Stimulated activated CD4-positive, alpha-beta T cell treated with anti-CD3 and anti-CD28 coated beads, Interleukin-1b, Interleukin-23, amount 100 ng/mL, for 1 hour (primary cell): ENCODE measurements at places on chromosomes 4 and X.
A peak's percentile ranks its signal among the peaks of the same experiment; 100 is the strongest.

DNA sequence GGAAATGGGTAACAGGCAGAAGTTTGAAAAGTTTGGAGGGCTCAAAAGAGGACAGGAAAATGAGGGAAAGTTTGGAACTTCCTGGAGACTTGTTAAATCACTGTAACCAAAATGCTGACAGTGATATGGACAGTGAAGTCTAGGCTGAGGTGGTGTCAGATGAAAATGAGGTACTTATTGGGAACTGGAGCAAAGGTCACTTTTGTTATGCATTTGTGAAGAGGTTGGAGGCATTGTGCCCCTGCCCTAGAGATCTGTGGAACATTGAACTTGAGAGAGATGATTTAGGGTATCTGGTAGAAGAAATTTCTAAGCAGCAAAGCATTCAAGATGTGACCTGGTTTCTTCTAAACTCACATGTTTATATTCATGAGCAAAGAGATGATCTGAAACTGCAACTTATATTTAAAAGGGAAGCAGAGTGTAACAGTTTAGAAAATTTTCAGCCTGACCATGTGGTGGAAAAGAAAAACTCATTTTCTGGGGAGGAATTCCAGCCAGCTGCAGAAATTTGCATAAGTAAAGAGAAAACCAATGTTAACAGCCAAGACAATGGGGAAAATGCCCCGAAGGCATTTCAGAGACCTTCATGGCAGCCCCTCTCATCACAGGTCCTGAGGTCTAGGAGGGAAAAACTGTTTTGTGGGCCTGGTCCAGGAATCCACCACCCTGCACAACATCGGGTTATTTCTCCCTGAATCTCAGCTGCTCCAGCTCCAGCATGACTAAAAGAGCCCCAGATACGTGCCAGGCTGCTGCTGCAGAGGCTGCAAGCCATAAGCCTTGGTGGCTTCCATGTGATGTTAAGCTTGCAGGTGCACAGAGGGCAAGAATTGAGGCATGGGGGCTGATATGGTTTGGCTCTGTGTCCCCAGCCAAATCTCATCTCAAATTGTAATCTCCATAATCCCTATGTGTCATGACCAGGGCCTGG lies 632.5 kb upstream of the GNPDA2 start:
- DNase-seq: no peak

- no peak for DNase-seq
Observed at GRCh38 chr4:93261207-93261606, 567.3 kb upstream of the ATOH1 start.

GRCh38 chr4:183495184-183495583 lies 9.7 kb upstream of the ING2 start:
- DNase-seq: no peak

DNA sequence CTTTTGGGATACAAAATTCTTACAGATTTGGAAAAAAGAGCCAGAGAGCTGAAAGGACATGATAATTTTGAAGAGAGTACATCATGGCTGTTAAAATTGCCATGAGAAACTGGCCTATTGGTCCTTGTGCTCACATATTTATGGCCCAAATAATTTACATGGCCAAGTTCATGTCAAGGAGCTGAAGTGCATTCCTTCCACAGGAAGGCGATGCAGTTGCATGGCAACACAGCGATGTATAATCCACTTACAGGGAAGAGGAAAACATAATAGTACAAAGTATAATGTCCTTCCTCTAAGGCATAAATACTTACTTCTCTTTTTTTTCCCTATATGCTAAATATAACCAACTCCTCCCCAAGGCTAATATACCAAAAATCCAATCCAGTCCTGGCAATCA lies 914.5 kb upstream of the AGA start:
- DNase-seq: no peak

DNA sequence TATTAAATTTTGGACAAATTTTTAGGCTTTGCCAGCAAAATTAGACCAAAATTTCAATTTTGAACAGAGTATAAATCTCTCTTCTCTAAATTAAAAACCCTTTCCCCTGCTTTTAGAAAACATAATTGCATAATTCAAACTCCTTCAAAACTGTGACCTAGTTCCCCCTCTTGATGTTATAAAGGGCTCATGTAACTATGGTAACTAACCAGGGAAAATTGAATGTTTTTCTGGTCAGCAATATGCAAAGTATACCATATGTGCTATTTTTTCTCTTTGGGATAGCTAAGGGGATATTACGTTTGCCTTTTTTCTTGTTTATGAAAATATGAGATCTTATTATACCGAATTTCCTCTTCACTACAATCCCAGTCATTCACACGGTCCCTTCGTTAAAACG lies 5.1 kb upstream of the ING2 start:
- no peak for DNase-seq

- DNase-seq: no peak
Observed at GRCh38 chrX:130176354-130176776, 4.6 kb downstream of the RAB33A start.

GRCh38 chrX:153832728-153833127 lies 2.4 kb upstream of the PDZD4 start:
- no peak for DNase-seq

DNA sequence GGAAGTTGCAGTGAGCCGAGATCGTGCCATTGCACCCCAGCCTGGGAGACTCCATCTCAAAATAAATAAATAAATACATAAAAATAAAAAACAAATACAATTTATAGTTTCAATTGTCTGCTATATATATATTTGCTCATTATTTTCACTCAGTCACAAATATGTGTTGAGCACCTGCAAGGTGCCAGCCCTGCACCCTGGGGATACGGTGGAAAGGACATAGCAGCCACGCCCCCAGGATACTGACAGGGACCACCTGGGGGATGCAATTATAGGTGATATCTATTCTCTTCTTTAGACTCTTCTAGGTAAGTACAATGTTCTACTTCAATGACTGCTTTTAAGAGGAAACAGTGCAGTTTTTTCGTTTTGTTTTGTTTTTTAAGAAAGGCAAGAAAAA lies 85.0 kb downstream of the JAKMIP1 start:
- DNase-seq: no peak

DNA sequence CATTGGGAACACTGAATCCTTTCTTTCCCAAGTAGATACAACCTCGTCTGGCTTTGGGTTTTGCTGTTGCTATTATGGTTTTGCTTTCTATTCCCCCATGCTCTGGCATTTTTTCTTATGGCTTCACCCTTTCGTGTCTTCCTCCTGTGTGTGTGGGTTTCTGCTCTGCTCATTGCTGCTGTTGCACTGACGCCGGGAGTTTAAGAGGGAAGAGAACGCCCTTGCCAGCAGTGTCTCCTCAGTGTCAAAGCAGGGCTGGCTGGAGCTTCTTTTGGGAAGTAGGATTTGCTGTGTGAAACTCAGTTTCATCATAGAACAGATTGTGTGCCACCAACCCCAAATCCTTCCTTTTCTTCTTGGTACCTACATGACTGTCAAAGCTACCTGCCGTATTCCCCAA lies 63.7 kb downstream of the CLDN22 start:
- no peak for DNase-seq

- DNase-seq: peak; percentile 93
Observed at GRCh38 chrX:15737959-15738902, at the start of gene CA5B. CA5B (plus strand) TSS chrX:15738270; CDS start chrX:15750024, 11,754 bp downstream.

DNA sequence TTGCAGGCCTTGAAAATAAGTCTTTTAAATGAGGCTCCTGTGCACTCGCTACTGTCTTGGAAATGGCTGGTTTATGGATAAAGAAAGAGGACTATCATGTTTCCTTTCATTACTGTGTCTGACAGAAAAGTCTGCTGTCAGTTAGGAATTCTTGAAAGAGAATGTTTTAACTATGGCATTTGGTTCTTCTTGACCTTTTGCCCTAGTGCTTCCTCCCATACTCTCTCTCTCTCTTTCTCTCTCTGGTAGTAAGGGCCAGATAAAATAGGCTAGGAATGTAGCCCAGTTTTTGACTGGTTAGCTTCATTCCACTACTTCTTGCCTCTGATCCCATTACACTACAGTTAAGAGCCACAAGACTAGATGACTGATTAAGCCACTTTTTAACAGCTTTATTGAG lies 29.8 kb downstream of the YY2 start:
- DNase-seq: no peak

DNA sequence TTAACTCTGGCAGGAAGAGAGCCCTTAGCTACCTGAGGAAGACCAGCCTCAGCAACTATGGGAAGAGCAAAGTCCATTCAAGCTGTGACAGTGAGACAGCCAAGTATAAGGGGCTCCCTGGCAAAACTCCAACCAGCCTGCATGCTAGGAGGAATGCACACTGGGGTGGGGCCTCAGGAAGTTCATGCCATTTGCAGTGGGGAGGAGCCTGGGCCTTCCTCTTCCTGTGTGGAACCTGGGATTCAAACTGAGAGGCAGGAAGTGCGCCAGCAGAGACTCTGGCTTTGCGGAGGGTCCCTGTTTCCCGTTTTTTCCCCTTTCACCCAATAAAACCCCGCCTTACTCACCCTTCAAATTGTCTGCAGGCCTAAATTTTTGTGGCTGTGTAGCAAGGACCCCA lies 33.0 kb downstream of the TFDP3 start:
- no peak for DNase-seq

- DNase-seq: no peak
Observed at GRCh38 chrX:132452911-132453550, 35.8 kb downstream of the MBNL3 start.

DNA sequence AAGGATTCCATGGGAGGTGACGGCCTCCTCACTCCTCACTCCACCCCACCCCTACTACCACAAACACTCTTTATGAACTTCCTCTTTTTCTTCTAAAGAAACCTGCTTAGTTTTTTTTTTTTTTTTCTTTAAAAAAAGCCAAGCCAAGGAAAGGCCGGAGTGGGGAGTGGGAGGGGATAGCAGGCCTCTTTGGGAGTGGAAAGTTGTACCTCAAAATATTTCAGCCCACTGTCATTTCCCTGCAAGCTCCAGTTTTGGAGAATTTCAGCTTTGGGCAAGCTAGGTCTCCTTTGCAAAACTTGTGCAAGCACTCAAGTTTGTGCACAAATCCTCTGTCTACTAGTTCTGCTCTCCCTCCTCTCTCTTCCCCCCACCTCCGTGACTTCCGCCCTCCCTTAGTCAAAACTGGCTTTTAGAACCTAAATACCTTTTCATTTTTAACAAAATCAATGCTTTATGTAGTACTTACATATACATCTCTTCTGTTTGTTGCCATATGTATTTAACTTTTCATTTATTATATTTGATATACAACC lies 512 bp upstream of the ANTXR2 start:
- no peak for DNase-seq

DNA sequence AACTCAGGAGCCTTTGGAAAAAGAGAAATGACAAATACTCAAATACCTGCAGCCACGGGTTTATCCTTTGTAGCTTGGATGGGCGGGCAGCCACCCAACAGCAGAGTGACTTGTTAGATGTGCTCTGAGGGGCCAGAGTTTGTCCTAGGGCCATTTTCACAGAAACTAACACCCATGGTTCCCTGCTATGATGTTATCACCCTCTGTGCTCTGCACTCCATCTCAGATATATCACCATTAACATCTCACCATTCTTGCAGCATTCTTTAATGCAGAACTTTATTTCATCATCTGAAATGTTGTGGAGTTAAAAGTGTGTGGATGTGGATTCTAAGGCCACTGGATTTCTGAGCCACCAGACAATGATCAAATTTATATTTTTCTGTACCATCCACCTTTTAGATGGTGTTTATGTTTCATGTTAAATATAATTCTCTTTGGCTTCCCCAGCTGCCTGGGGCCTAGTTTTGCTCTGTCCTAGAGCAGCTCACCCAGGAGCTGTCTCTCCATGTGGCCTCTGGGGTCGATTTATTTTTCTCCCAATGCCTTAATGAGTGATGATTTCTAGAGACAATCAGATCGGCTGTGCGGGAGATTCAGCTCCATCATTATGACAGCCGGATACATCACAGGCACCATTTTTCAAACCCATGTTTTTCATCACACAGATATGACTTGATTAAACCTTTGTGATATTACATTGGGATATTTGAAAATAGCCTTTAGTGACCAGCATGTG lies 380.8 kb downstream of the BCOR start:
- no peak for DNase-seq

GRCh38 chrX:140317462-140317861 lies 187.4 kb downstream of the SOX3 start:
- no peak for DNase-seq

DNA sequence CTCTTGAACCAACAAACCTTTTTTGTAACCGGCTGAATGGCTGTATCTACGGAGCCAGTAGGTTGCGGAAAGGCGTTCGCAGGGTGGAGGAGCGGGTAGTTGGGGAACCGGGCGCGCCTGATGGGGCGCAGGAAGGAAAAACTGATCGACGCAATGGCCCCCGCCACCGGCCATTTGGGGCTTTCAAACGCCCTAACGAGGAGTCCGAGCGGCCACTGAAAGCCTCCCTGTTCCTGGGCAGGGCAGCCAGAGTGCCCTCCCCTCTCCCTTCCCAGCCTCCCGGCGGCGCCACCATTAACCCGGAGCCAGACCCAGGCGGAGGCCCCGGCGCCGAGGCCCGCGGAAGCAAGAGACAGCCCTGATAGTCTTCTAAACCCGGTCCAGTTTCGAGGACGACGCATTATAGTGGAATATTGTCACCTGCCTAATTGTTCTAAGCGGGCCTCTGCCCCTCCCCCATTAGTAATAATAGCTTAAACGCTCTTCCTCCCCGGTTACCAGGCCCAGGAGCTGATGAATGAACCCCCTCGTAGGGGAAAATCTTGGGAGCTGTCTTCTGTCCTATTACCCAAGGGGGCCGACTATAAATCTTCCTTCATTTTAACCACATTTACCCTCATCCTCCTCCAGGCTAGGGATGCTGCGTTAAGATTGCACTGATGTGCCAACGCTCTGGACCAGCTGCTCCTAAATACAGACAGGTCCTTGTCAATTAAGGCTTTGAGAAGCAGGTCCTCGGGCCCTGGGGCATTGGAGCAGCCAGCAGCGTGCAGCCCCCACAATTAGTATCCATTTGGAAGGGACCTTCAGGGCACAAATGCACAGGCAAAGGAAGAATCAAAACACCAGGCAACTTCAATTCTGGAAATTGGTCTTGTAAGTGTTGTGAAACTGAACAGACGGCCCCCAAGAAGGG lies 61.6 kb upstream of the TMEM33 start:
- DNase-seq: no peak

GRCh38 chr4:90183254-90183653 lies 56.1 kb downstream of the CCSER1 start:
- DNase-seq: no peak

GRCh38 chr4:132275583-132276121 lies 873.4 kb upstream of the PCDH10 start:
- no peak for DNase-seq

GRCh38 chr4:117777721-117778120 lies 256.6 kb upstream of the NDST3 start:
- no peak for DNase-seq

DNA sequence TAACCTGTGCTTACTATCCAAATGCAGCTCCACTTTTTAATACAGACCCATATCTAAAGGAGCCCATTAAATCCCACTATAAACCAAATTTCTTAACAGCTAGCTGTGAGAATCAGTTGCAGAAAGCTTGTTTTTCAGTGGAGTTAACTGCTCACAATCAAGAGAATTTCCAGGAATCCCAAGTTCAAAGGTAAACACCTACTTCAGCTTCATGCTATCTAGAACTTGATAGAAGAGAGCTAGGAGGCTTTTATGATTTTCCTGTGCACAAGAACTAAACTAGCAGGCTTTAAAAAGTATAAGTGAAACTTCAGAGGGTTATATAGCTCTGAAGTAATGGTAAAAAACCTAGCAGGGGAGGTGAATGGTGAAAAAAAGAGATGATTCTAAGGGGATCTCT lies 96.2 kb upstream of the PABPC4L start:
- DNase-seq: no peak
